ENCODE measurements at places on chromosomes 1 and 21.

DNA sequence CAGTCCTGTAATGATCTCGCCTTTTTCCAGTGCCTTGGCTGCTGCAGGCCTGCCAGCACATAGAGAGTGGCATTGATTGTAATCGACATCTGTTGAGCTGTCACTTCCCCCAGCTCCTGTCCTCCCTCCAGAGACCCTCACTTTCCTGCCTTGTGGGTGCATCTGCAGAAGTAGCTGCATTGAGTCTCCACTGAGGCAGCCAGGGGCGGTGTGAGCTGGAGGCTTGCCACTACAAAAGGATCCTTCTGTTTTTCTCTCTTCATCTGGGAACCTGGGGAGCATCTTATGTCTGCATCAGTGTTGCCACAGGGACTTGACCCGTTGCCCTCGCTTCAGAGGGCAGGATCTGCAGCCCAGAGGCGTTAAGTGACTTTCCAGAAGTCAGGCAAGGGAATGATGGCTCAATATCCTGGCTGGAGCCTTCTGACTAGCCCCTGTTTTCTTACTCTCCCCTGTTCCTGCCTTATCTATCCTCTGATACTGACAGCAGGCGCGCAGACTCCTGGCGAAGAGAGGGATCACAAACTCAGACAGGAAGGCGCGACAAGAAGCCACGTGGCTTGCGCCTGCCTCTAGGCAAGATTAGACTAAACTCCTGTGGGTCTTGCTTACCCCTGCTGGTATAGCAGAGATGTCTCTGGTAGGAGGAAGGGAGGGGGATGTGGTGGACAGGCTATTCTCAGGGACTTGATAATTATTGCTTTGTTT, 13.3 kb upstream of the FMOD start:
- DNase-seq: no peak

GRCh38 chr1:93695411-93696005, 13.9 kb upstream of the BCAR3 start:
- DNase-seq: no peak

DNA sequence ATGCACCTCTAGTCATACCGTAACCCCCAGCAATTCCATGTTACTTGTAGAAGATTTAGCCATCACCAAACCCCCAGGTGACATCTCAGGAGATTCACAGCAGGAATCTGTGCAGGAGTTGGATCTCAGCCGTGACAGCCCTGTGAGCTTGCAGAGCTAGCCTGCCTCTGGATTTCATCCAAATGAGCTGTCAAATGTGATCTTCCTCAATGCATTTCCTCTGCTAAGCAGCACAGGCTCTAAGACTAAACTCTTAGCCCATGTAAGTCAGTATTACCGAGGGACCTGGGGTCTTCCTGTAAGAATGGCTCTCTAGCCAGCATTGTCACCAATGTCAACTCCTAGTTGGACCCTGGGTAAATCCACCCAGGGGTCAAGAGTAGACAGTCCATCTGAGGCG, 41.7 kb downstream of the UMODL1 start:
- no peak for DNase-seq

- no peak for DNase-seq
Observed at GRCh38 chr1:157915859-157916258, 74.3 kb upstream of the CD5L start.
